ENCODE measurements at places on chromosomes 6 and 20. TPM values are rescaled to one million over a fixed set of nuclear protein-coding genes. Genes with fewer than 3 reads are reported as not detected.

Gene SIRPG
- not detected for total RNA-seq

Gene TEAD3
- 10.7 TPM for total RNA-seq

Gene SNPH
- total RNA-seq: 6.4 TPM

Gene SAMD5
- total RNA-seq: 0.23 TPM

Gene TFAP2D
- total RNA-seq: not detected

Gene SLC23A2
- total RNA-seq: 14.6 TPM

Gene RAET1E
- total RNA-seq: 1.8 TPM

Gene RPS6KA2
- total RNA-seq: 4.1 TPM

Gene SGK1
- 7.5 TPM for total RNA-seq

Gene C6orf58
- total RNA-seq: not detected

Gene SIRPB1
- total RNA-seq: 0.72 TPM

Gene APOM
- 1.8 TPM for total RNA-seq

Gene MCCD1
- total RNA-seq: not detected

Gene GSTA2
- not detected for total RNA-seq

Gene BPI
- total RNA-seq: not detected

Gene TRMT11
- total RNA-seq: 34.3 TPM

Gene FIG4
- 19.0 TPM for total RNA-seq

Gene CNBD2
- total RNA-seq: 3.7 TPM

Gene TNFRSF6B
- not detected for total RNA-seq

Gene KCNB1
- 11.1 TPM for total RNA-seq

Gene KCNS1
- not detected for total RNA-seq

Gene RHAG
- total RNA-seq: 0.23 TPM

Gene TPX2
- total RNA-seq: 248 TPM

Gene TREML1
- total RNA-seq: not detected

Gene SCGN
- not detected for total RNA-seq

Gene TFEB
- 13.3 TPM for total RNA-seq

Gene CYP39A1
- total RNA-seq: 0.72 TPM

Gene COL10A1
- total RNA-seq: not detected

Gene SEL1L2
- not detected for total RNA-seq

Gene GNAS-AS1
- not detected for total RNA-seq

Gene CGA
- not detected for total RNA-seq

Gene TMEM244
- not detected for total RNA-seq

Gene ZNF391
- total RNA-seq: 4.4 TPM

Gene C20orf204
- total RNA-seq: 1.9 TPM

Gene SNRPB2
- total RNA-seq: 68.5 TPM

Gene SYCP2L
- 2.4 TPM for total RNA-seq

Gene BMP2
- 0.23 TPM for total RNA-seq

Gene TMEM170B
- 1.3 TPM for total RNA-seq

Gene OR11A1
- total RNA-seq: not detected

Gene RBM24
- 23.0 TPM for total RNA-seq

Data from Panc1 (cell line).